ENCODE measurements at places on chromosomes 11 and 22. TPM values are rescaled to one million over a fixed set of nuclear protein-coding genes. Genes with fewer than 3 reads are reported as not detected.

Gene CDCA5
- 6.0 TPM for total RNA-seq

Gene APOL5
- total RNA-seq: not detected

Gene CYB561A3
- total RNA-seq: 26.4 TPM

Gene PIH1D2
- 1.0 TPM for total RNA-seq

Gene SEPTIN3
- total RNA-seq: 0.52 TPM

Gene OR9G4
- total RNA-seq: not detected

Gene VPREB1
- total RNA-seq: not detected

GRCh38 chr11:65701686-65702085, 10.4 kb upstream of the KAT5 start:
- DNase-seq: no peak

DNA sequence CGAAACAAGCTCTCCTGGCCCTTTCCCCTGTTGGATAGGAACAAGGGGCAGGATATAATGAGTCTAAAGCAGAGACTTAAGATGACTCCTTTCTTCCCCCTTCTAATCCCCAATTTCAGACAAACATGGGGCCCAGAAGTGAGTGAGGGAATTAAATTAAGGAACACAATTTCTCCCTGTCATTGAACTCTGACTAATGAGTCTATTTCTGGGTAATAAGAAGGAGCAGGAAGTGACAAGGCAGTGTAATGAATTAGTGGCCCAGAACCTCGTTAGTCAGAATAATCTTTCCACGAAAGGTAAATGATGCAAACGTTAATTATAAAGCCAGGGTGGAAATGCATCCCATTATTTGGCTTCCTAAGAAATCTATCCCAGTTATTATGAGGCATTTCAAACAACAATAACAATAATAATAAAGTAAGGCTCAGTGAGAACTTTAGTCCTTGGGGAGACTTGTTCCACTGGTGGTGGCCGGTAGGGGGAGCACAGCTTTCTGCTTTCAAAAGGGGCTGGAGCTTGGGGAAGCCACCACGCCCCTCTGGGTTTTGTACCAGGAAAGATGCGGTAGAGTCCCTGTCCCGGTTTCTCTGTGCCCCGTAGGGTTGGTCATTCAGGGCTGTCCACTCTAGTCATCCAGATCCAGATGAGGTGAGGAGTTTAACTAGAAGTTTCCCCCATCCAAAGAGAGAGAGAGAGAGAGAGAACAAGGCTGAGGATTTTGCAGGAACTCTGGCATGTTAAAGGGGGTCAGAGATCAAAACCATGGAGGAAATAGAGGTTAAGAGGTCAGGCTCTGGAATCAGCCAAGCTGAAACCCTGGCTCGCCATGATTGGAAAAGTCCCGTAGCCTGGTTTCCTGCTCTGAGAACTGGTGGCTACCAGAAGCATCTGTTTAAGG, 298.3 kb downstream of the NTM start:
- DNase-seq: no peak

GRCh38 chr22:24164940-24165339, 16.3 kb upstream of the SUSD2 start:
- DNase-seq: no peak

- no peak for DNase-seq
These were observed 659.4 kb downstream of the TBC1D22A start for GRCh38 chr22:47421846-47422245.

- DNase-seq: peak; percentile 3
These were observed at the start of gene SYT9 for GRCh38 chr11:7251836-7252682. Gene SYT9 (plus strand): TSS chr11:7251904. CDS start chr11:7252187, 283 bp downstream.

- no peak for DNase-seq
These were observed 132.9 kb downstream of the BBOX1 start for GRCh38 chr11:27173545-27173944.

DNA sequence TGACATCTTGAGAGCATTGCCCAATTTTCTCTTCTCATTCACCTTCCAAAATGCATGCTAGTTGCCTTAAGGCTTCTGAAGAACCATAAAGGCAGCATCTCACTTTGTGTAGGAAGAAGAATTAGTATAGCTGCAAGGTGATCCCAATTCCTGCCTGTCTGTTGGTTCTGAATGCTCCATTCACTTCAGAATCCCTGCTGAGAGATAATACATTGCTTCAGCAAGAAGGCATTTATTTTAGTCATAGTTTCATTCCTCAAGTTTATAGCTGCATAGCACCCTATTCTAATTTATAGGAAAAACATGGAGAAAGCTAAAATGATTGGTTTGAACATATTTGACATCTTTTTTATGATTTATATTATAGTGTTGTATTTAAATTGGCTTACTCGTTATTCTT, 181.3 kb downstream of the METTL15 start:
- peak; percentile 4 for DNase-seq

GRCh38 chr11:69662021-69662698, 13.0 kb downstream of the LTO1 start:
- no peak for DNase-seq

DNA sequence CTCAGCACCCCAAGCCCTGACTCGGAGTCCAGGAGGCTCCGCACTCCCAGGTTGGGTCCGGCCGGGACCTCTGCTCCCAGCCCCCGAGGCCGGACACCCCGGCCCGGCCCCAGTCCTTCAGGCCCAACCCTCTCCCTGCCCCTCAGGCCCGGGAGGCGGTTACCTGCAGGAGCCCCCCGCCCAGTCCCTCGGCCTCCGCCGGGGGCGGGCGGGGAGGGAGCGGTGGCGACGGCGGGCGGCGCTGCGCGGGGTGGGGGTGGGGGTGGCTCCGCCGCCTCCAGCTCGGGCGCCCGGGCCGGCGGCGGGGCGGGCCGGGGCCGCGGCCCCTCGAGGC, 310 bp downstream of the TCF20 start:
- no peak for DNase-seq

DNA sequence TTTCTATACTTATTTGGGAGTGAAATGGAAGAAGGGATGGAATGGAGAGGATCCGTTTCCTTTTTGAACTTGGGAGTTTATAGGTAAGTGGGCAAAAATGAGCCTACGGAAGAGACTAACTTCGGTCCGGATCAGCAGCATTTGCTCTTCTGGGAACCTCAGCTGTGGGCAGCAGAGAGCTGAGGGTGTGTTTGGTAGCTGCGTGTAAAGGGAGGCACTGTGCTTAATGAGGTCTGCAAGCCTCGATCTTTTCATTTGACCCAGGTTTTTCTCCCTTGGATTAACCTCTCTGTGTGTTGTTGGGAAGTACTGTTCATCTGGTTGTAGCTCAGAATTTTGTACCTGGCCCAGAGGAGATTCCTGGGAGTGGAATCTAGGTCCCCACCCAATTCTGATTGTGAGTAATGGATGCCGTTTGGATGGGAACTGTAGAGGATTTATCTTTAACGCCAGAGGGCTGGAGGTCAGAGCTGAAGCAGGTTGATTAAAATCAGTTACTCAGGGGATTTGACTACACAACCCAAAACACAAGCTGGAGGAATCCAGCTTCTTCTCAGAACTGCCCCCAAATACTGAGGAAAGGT, 201.6 kb upstream of the SORL1-AS1 start:
- no peak for DNase-seq

DNA sequence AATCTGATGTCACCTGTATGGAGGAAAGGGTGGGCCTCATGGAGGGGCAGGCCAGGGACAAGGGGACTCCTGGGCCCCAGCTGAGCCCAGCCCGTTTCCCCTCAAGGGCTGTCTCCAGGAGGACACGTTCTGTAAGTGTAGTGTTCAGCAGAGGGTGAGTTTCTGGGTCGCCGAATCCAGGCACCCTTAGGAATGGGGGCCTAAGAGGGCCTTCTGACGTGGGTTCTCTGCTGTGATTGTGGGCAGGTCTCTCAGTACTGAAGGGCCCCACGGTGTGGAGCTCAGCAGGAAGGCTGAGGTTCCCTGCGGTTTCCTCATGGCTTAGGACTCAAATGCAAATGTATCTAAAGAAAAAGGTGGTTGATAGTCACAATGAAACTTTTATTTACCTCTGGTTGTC, 6.5 kb downstream of the PTDSS2 start:
- no peak for DNase-seq

GRCh38 chr22:25817092-25817943, 75.3 kb downstream of the MYO18B start:
- DNase-seq: no peak

DNA sequence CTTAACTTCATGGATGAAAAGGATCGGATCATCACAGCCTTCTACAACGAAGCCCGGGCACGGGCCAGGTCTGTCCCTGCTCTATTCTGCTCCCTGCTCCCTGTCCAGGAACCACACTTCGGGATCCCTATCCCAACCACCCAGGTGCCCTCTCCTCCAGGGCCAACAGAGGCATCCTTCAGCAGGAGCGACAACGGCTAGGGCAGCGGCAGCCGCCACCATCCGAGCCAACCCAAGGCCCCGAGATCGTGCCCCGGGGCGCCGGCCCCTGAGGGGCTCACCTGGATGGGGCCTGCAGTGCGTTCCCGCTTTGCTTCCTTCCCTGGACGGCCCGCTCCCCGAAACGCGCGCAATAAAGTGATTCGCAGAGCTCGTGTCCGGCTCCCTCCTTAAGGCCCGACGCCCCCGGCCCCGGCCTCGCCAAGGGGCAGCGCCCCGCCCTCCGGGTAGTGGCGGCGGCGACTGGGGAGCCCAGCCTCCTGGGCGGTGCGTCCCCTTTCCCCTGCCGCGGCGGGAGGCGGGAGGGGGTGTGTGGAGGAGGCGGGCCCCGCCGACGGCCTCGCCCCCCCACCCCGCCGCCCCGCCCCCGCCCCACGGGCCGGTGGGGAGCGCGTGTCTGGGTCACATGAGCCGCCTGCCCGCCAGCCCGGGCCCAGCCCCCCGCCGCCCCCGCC, at the start of gene VEGFB:
VEGFB (plus strand) TSS at position 672 of the 674 bp plus-strand sequence. CDS start 250 bp downstream, outside the sequence.
- DNase-seq: no peak

- DNase-seq: peak; percentile 95
These were observed 54.1 kb upstream of the BDNF start for GRCh38 chr11:27754035-27755017.

DNA sequence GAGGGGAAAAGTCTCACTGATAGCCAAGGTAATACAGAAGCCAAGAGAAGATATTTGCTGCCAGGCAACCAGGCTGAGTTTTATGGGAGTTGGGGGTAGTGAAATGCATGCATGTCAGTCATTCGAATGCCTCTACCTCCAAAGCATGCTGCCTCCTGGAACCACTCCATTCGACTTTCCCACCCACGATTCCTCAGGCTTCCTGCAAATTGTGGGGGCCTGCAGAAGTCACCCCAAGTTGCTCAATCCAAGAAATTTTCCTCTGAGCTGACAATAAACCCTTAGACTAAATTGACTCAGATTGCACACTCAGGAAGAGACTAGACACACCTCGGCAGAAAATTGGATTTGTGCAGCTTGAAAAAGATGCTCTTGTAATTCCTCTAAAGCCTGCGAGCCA, 73.6 kb upstream of the GRK3 start:
- DNase-seq: no peak

DNA sequence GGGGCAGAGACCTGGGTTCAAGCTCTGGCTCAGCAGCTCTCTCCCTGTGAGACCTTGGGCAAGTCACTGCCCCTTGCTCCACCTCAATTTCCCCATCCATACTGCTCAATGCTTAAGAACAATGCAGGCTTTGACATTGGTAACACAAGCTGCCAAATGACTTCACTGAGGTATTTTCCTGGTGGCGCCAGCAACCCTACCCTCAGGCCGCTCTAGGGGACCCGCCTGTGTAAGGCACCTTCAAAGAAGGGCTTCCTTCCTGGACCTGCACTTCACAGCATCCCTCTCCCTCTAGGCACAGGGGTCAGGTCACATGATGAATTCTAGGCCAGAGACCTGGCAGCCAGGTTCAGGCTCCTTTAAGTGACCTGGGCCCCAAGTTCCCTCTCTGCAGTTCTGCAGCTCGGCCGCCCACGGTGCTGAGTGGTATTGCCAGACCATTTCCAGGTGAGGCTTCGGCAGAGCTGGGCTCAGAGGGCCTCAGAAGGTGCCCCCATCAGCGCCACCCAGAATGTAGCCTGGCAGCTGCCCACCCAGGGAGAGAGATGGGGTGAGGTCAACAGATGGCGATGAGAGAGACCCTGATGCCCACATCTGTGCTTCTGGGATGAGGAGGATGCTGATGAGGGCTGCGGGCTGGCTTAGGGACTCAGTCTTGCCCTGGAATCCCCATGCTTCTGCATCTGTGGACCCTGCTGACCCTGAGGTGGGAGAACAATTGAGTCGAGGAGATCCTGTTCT, 4.5 kb downstream of the WNT11 start:
- DNase-seq: no peak

GRCh38 chr22:47515384-47516125, 753.1 kb downstream of the TBC1D22A start:
- DNase-seq: no peak
